ENCODE measurements at places on chromosomes 2 and 18.

- no peak for DNase-seq
These were observed 159.2 kb downstream of the RAPGEF4 start for GRCh38 chr2:172894689-172895387.

DNA sequence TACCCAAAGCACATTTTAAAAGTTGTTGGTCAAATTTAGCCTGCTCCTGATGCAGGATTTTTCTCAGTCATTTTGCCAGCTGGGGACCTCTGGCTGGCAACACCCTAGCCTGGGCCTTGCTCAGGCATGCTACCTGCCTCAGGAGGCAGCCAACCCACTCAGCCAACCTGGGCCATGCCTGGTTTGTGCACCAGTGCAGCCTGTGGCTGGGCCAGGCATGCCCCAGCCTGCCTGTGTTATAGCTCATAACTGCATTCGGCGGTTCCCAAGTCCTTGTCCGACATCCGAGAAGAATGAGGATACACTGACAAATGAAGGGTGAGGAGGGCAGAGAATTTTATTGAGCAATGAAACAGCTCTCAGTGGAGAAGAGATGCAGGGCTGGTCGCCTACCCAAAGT is 608.0 kb downstream of the SUCLG1 start:
- no peak for DNase-seq

DNA sequence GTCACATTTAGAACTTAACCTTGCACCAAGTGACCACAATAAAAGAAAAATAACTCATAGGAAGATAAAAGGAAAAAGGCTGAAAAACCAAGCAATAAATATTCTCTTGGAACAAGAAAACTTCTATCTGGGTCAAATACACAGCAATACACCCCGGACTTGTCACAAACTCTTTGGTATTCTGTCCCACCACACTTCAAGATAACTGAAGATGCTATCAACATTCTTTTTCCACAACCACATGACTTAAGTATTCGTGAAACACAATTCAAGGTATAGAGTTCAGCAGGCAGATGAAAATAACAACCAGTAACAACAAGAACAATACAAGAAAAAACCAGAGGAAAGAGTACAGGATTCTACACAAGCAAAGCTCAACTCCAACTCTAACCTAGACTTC is 18.0 kb downstream of the MBD2 start:
- peak; percentile 4 for DNase-seq

- DNase-seq = no peak
These were observed 156.8 kb upstream of the RBMS1 start for GRCh38 chr2:160650196-160651118.

GRCh38 chr2:12402440-12403139 is 314.1 kb upstream of the TRIB2 start:
- no peak for DNase-seq

DNA sequence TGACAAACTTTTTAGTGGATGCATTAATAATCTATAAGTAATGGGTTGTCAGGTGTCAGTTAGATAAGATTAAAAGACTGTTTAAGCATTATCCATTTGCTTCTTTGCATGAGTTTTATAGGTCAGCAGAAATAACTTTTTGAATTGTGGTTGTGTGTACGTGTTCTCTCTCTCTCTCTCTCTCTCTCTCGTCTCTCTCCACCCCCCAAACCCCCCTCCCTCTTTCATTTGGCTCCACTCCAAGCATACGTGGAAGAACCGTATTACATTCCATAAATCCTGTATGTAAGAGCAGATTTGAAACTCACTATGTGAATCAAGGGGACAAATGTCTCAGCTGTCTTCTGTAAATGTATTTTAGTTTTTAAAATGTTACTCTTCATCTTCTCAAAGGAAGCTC is 120.2 kb downstream of the MEIS1 start:
- no peak for DNase-seq

- peak; percentile 22 for DNase-seq
These were observed 50.0 kb downstream of the RBBP8 start for GRCh38 chr18:22983175-22983574.

DNA sequence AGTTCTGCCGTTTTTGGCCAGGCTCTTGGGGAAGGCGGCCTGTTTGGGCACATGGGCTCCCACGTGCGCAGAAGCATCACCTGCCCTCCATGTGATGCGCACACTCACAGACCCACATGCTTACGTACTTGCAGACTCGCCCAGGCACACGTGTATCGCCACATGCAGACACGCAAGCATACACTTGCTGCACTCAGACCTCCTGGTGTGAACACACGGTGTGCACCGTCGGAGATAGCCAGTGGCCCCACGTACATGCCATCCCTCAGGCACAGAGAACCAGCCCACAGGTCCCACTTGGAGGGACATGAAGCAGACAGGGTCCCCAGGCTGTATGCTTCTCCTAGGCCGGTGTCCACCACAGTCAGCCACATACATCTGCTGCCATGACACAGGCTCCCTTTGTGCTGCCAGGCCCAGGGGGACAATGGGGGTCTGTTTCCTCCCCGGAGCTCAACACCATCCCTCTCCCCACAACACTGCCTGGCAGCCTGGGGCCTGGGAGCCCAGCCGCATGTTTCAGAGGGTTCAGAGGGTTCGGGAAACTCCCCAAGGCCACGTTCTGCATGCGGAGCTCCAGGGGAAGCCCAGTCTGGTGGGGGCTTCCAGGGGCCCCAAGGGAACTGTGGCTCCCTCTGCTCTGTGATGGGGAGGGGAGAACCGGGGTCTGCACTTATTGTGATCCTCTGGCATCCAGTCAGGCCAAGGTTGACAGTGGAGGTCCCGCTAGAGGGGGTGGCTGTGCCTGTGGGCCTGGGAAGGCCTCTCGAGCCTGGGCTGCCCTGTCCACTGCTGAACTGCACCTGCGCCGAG is 208.1 kb upstream of the HAAO start:
- no peak for DNase-seq

- DNase-seq = peak; percentile 20
These were observed 2.1 kb downstream of the NCKAP1 start for GRCh38 chr2:183035954-183036669.

GRCh38 chr2:176789751-176790150 is 422.8 kb upstream of the HNRNPA3 start:
- DNase-seq = no peak
